ENCODE measurements at places on chromosomes 11 and 22.

DNA sequence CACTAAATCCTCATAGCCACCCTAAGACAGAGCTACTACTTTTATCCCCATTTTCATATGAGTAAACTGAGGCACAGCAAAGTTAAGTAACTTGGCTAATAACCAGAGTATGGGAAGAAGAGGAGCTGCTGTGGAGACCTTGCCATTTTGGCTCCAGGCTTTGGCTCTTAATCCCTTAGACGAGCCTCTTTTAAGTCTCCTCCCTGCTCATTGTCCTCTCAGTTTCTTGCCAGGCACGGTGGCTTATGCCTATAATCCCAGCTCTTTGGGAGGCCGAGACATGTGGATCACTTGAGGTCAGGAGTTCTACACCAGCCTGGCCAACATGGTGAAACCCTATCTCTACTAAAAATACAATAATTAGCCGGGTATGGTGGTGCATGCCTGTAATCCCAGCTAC is 78.6 kb downstream of the PRR5L start:
- DNase-seq = no peak

DNA sequence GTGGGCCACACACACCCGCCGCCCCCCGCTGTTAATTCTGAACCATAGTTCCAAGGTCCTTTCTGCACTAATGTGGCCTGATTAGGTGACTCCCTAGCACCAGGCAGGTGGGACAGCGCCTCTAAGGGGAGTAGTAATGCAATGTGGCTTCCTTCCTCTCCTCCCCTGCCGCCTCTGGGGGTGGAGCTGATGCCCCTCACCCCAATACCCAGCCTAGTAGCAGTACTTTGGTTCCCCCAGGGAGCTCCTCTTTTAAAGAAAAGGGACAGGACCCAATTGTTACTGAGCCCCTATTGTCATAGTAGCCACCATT is 14.4 kb downstream of the RTN4RL2 start:
- no peak for DNase-seq

DNA sequence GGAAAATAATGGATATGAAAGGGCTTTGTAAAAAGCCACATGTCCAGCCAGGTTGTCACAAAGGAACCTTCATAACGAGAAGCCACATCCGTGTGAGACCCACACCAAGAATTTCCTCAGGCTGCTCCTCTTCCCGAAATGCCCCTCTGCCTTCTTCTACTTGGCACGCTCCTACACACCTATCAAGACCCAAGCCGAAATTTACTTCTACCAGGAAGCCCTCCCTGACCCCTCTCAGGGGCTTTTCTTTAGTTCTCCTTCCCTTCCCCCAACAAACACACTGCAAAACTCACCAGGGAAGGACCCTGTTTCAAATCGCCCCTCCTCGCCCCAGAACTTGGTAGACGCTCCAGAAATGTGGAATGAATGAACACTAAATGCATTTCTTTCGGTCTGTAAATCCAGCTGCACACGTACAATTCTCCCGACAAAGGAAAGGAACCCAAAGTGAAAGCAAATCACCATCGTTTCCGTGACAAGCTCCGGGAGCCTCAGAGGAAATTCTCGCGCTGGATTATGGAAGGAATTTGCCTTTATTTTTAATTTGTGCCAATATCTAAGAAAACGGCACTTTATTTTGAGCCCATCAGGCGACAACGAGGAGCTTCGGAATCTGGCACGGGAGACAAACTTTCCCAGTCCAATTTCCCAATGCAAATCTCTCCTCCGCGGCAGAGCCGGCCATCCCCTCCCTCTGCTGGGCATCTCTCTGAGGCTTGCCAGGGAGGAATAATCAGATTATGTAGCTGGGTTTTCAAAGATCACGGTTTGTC is 13.2 kb upstream of the SHISAL1 start:
- no peak for DNase-seq

GRCh38 chr11:120536797-120537169 is 25.2 kb downstream of the GRIK4 start:
- DNase-seq = no peak

- DNase-seq = no peak
Measured at GRCh38 chr22:25656724-25657123, 85.3 kb upstream of the MYO18B start.

DNA sequence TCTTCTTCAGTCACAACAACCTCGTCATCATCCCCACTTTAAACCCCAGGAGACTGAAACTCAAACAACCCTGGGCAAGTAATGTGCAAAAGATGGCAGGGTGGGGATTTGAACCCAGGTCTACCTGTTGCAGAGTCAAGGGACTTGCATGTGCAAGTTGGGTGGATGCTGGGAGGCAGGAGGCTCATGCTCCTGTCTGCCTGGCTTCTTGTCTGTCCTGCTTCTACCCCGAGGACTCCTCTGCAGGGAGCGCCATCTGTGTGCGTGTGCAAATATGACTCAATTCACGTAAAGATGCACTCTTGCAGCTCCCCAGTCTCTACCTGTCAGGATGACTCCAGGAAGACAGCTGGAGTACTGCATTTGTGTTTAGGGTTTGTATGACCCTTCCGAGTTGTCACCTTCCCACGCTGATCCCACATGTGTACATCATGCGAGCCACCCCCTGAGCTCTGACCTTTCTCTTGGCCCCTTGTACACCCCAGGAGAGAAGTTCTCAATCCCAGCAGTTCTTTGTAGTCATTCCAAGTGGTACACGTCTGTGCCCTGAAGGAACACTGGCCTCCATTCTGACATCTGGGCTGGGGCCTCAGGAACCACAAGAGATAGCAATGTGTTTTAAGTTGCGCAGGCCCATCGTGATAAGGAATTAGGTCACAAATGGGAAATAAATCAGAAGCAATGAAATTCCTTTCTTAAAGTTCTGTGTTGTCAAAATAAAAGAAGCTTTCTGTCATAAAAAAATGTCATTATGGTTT is 95.7 kb downstream of the CWC15 start:
- DNase-seq = no peak

DNA sequence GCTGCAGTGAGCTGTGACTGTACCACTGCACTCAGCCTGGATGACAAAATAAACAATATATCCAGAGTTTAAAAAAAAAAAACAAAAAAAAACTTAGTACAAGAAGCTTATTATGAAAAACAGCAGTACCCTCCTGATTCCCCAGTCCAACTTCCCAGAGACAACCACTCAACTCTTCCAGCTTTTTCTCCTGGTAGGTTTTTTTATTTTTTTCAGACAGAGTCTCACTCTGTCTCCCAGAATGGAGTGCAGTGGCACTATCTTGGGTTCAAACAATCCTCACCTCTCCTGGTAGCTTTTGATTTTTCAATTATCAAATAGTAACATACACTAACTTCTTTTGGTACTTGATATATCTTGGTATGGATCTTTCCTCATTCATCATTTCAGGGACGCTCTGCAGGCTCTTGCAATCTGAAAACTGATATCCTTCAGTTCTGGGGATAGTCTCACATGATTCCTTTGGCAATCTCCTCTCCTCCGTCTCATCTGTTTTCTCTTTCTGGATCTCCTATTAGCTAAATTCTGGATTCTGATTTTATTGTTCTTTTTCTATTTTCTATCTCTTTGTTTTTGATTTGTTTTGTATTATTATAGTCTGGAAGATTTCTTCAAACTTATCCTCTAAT is 44.9 kb downstream of the ALG9 start:
- DNase-seq = no peak

DNA sequence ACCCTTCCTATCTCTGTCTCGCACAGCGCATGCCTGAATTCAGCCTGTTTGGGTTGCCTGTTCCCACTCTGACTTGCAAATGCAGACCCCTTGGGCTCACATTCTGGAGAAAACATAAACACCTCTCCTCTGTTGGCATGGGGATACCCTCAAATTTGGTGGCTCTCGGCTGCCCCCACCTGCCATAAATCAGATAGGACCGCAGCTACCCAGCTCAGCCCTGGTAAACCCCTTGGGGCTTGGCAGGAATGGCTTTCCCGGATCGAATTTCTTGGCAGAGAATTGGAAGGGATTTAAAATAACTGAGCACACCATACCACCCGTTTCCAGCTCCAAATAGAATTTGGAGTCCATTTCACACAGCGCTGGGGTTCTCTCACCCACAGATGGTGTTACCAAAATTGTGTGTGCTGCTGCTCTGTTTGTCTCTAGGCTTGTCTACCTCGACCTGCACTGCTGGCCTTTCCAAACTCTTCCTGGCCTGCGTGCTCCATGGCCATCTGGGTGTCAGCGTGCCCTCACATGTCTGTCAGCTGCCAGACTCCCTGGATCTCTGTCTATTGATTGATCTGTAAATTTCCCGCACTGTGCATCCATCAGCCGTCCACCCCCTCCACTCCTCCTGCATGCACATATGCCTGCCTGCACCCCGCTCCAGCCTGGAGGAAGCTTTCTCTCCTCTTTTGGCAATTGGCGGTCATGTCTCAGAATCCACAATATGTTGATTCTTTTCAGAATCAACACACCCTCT is 134.0 kb downstream of the NTM start:
- DNase-seq = no peak

DNA sequence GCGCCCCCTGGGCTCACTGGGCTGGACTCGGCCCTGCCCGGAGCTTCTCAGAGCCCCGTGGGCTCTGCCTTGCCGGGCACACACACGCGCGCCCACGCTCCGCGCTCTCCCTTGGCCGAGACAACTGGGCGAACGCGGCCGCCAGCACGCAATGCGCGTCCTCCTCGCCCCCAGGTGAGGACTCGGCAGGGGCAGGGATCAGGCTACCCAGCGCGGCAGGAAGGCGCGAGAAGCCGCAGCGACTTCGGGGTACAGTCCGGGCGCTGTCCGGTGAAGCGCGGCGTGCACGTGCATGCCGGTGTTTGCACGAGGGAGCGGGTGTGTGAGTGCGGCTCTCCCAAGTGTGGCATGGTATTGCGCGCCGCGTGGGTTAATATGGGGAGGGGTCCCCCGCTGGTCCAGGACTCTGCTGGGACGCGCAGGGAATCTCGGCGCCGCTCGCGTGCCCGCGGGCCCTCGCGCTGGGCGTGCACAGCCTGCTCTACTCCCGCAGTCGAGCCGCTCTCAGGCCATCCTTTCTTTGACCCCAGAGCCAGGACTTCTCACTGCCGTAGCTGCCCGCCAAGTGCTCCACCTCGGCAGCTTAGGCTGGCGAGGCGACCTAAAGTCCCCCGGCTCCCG is 5.4 kb downstream of the WNT7B start:
- no peak for DNase-seq

DNA sequence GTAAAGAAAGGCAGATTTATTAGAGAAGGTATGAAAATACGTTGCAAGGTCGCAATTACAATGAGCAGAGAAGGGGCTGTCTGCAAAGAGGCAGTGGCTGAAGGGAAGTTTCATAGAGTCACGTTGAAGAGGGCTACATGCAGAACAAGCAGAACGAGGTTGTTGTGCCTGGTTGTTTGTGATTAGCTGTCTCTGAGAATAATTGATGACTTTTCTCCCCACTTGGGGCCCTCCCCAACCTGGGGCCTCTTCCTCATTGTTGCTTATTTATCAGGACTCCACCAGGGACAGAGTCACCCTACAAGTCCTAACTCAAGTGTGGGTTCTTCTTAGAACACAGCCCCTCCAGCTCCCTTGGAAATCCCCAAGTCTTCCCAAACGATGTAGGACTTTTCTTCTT is 29.1 kb downstream of the CSF2RB start:
- no peak for DNase-seq

DNA sequence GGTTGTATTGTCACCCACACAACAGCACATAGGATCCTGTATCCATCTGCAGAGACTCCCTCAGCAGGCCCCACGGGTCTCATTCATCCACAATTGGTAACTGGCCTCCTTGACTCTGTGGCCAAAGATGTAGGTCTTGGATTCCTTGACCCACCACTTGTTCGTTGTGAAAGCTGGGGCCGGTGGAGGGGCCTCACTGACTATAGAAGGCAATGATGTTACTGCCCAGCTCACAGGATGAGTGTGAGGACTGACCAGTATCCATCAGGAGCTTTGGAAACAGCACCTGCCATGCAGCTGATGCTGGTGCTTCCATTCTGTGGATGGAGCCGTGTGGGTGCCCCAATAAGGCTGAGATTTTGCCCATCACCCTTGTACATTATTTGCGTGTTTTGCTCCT is 615.7 kb downstream of the BRD1 start:
- DNase-seq = no peak

DNA sequence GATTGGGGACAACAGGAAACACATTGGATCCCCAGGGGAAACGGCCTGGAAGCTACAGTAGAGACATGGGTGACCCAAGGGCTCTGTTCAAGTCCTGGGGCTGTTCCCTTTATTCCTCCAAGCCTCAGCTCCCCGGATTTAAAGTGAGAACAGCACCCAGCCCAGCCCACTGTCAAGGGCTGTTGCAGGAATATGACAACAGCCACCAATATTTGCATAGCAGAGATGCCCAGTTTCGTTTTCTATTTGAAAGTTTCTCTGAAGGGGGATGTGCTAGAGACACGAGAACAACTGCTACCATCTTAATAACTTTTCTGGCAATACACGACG is 81.1 kb upstream of the WNT7B start:
- DNase-seq = no peak

GRCh38 chr22:39284983-39285382 is 34.4 kb downstream of the RPL3 start:
- no peak for DNase-seq

DNA sequence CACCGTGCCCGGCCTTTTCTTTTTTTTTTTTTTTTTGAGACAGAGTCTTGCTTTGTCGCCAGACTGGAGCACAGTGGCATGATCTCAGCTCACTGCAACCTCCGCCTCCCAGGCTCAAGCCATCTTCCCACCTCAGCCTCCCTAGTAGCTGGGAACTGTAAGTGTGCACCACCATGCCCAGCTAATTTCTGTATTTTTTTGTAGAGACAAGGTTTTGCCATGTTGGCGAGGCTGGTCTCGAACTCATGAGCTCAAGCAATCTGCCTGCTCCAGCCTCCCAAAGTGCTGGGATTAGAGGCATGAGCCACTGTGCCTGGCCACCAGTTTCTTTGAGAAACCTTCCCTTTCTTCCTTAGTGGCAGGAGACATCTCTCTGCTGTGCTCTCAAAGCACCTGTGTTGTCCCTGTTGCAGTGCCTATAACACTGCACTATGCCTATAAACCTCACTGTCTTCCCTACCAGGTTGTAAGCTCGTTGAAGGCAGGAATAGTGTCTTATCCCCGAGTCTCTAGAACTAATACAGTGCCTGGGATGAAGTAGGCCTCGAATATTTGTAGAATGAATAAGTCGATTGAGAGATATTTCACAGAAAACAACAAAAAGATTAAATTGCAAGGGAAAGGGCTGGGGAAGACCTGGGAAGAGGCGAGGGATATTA is 13.7 kb downstream of the TAGLN start:
- no peak for DNase-seq

Measured in LNCaP clone FGC (cell line).